ENCODE measurements at places on chromosomes 6 and 20.

DNA sequence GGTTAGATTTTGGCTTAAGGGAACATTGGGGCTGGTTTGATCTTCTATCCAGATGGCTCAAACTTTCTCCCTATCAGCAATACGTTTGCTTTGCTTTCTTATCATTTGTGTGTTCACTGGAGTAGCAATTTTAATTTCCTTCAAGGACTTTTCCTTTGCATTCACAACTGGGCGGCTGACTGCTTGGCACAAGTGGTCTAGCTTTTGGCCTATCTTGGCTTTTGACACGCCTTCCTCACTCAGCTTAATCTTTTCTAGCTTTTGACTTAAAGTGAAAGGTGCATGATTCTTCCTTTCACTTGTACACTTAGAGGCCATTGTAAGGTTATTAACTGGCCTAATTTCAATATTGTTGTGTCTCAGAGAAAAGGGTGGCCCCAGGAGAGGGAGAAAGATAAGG, 254.9 kb downstream of the PLCB1 start:
- DNase-seq = no peak

DNA sequence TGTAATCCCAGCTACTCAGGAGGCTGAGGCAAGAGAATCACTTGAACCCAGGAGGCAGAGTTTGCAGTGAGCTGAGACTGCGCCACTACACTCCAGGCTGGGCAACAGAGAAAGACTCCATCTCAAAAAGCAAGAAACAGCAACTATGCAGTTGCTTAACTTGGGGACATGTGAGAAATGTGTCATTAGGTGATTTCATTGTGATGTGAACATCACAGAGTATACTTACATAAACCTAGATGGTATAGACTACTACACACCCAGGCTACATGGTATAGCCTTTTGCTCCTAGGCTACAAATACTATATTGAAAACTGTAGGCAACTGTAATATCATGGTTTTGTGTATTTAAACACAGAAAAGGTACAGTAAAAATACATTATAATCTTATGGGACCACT, 3.3 kb upstream of the COQ3 start:
- DNase-seq = no peak

GRCh38 chr6:167996424-167997199, 859 bp upstream of the KIF25 start:
- DNase-seq = no peak

DNA sequence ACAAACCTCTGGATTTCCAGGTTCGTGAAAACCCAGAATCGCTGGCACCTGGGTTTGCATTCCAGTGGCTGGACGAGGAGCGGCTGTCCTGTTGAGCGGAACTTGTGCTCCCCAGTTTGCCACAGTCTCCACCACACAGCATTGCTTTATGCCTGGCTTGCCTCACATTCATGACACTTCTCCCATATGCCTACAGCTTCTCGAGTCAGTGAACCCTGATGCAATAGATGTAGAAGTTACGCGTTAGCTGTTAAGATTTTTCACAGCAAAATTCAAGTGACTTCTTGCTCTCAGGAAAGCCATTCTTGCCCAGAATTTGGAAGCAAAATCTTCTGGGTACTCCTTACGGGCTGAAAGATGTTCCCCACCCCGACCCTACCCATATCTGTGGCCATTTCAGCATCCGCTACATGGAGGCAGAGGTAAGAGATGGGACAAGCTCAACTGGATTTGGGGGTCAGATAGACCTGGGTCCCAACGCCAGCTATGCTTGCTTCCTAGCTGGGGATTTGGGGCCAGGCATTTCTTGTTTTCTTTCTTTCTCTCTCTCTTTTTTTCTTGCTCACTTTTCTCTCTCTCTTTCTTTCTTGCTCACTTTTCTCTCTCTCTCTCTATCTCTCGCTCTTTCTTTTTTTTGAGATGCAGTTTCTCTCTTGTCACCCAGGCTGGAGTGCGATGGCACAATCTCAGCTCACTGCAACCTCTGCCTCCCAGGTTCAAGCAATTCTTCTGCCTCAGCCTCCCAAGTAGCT, 12.4 kb upstream of the GDAP1L1 start:
- DNase-seq = no peak

DNA sequence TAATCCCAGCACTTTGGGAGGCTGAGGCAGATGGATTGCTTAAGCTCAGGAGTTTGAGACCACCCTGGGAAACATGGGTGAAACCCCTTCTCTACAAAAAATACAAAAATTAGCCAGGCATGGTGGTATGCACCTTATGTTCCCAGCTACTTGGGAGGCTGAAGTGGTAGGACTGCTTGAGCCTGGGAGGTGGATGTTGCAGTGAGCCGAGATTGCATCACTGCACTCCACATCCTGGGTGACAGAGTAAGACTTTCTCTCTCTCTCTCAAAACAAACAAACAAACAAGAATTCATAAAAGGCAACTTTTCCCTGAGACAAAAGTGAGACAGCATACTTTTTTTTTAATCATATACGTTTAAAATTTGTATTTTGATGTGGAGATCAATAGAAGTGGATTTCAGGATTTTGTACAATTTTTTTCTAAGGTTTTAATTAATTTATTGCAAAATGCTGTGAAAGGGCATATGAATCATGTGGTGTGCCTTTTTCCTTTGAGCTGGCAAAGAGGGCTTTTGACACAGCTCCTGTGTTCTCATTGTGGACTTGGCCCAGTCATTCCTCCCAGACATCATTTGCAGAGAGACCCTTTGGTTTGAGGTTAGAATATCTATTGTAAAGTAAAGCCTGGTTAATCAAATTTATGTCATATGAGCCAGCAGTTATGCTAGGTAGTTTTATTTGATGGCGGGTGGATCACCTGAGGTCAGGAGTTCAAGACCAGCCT, 77.1 kb downstream of the TULP4 start:
- DNase-seq = no peak

DNA sequence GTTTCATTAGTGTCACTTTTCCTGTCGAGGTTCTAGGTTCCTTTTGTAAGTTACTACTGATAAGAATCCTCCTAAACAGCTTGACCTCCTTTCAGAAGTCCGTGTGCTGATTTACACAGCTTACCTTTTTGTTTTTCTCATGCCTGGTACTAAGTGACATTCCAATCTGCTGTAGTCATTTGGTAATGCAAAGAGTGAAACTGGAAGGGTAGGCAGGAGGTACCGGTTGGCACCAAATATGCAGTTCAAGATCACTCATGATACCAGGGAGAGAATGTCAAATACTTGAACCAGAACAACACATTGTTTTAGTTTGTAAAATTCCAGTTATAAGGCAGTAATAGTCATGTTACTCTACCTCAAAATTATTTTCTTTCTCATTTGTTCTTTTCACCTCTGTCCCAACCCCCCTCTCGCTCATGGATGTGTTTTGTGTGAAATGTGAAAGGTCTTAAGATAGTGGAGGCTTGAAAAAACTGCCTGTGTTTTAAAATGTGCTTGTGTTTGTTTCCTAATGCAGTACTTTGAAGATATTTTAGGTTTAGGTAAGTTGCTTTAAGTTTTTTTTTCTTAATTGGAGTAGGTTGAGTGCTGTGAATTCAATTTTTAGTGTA, 23.2 kb downstream of the AFDN start:
- no peak for DNase-seq

Data from stimulated activated CD4-positive, alpha-beta T cell treated with anti-CD3 and anti-CD28 coated beads, Interleukin-4, amount 100 ng/mL, for 4 hours (primary cell).